IPS DF 19.7 (cell line): ENCODE measurements at places on chromosomes 12 and 14.

DNA sequence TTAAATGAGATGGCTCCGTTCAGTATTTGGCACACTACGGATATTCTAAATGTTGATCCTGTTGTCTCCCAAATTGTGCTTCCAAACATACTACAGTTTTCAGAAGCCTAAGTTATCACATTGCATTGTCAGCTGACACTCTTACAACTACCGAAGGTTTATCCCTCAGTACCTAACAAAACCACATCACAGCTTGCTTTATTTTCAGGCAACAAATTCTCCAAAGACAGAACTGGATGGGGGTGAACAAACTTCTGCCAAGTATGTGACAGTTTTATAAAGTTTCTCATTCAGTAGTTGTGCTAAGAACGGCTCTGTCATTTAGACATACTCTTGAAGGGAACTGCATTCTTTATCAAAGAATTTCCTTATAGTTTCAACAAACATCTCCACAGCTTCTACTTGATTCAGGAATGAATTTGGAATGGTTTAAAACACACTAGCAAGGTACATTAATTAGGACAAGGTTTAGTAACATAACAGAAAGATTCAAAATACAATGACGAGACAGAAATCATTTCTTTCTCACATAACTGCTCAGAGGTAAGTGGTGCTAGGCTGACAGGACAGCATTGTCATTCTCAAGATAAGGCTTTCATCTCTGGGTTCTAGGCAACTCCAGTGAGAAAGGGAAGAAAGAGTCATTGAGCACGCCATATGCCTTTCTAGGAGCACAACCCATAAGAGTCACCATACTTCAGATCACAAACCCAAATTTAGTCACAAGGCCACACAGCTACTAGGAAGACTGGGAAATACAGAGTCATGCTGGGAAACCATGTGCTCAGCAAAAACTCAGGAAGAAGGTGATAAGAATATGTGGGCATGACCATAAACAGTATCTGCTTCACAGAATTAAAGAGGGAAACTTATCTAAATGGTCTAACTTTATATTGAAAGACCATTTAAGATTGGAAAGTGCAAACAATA is 100.7 kb downstream of the DUSP6 start:
- DNase-seq, result no peak

DNA sequence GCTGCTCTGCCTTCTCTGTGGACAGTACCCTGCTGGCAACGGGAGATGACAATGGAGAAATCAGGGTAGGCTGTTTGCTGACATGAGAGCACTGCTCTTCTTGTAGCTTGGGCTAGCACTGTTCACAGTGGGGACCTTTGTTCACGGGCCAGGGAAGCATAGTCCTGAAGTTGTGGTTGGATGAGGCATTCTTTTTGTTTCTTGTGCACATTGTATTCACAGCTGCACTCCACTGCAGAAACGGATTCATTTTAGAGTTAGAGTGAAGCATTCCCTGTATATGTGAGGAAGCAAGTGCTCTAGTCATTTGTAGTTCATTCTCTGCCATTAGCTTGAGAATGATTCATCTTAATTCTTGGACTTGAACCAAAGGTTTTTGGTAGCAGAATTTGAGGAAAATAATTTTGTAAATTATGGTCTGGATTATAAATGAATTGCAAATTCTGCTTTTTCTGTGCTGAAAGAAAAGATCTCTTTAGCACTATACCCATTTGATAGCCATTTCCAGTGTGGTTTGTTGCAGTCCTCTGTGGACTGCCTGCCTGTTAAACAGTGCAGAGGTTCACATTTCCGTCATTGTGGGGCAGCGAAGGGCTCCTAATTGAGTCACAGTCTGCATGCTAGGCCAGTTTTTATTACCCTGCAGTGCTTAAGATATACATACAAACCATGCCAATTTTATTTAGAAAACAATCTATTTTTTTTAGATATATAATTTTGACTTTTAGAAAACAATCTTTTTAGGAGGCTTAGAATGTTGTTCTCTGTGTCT is 80.6 kb downstream of the APAF1 start:
- DNase-seq, result no peak

DNA sequence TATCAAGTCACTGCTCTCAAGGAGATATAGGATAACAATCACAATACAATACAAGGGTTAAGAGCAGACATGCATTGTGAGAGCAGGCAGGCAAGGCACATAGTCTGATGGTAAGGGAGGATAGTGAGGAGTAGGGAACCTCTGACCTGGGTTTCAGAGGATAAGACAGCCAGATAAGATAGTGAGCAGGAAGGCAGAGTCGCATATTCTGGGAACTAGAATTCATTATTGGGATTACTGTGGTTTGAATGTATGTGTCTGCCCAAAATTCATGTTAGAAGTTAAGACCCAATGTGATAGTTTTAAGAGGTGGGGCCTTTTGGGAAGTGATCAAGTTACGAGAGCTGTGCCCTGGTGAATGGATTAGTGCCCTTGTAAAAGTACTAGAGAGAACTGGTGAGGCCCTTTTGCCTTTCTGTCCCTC is 14.4 kb upstream of the ATF1 start:
- DNase-seq, result no peak

DNA sequence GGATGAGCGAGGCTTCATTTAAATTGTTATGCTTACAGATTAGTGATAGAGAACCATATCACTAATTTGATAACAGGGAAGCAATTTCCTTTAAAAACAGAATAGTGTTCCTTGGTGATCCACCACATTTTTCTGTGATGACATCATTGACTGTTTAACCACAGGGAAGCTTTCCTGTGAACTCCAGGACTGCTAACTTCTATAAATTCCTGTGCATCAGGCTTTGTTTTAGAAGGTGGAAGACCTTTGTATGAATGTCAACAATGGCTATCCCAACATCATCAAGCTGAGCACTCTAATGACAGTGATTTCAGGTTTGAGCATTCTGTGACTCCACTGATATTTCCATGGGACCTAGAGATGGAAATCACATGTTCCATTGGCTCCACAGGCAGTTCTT is 177.1 kb downstream of the RMST start:
- DNase-seq, result no peak

DNA sequence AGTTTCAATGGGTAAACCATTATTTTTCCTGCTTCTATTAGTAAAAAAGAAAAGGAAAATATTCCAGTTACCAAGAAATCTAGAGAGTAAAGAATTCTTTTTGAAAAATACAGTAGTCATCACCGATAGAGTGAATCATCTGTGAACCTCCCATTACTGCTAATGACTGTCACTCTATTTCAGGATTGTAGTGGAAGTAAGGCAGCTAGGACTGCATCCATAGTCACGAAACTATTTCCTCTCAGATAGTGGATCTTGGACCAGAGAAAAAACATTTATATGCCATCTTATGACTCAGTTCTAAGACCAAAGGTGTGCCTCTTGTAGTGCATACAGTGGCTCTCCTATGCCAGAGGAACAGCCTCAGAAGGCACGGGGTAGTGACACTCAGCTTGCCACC is 173.9 kb upstream of the PLEKHA5 start:
- no peak for DNase-seq
